NCI-H446 treated with DMSO at 0.1 percent for 48 hours (cell line): ENCODE measurements at places on chromosomes 7 and 10.

DNA sequence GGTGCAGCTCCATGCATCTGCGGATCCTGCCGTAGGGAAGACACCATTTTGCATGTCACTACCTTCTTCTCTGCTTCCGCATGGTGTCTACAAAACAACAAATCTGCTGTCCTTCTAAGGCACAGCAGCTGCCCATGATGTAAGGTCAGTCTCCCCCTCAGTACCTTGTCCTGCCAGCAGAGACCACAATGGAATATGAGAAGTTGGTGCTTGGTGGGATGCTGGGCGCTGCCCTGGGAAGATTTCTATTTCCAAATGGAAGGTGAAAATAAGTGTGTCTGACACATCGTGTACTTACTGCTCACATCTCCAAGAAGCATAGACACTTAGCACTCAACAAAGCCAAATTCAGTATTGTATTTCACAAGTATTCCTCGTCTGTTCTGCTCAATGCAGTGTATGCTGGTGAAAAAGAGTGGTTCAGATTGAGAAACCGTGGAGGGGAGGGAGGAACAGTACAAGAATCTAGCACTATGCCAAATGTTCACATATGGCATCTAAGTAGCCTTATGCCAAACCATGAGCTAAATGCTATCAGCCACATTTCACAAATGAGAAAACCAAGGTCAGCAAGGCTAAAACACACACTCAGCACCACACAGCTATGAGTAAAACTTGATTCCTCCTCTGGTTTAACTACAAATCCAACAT is 95.0 kb downstream of the GRB10 start:
- DNase-seq, result peak; percentile 69

- no peak for DNase-seq
These were observed 820.0 kb downstream of the XPNPEP1 start for GRCh38 chr10:109103278-109103677.

DNA sequence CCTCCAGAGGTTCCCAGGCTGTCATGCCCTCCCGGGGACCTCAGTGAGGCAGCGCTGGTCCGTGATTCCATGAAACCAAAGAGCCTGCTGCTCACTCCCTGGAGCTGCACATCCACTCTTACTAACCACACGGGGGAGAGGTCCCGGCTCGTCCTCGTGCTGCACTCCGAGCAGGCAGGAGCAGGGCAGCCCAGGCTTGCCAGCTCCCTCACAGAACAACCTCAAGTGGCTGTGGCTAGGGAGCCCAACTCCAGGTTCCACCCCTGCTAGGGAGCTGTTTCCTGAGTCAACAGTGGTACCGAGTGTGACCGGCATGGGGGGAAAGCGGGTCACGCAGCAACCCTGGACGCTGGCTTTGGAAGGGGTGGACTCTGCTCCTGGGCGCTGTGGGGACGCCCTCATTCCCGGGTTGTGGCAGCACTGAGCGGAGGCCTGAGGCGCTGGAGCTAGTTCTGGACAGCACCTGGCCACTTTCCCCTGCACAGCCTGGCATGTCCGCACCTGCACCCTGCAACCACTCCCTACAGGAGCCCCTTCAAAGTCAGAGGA is 27.9 kb upstream of the PPP2R2D start:
- no peak for DNase-seq

DNA sequence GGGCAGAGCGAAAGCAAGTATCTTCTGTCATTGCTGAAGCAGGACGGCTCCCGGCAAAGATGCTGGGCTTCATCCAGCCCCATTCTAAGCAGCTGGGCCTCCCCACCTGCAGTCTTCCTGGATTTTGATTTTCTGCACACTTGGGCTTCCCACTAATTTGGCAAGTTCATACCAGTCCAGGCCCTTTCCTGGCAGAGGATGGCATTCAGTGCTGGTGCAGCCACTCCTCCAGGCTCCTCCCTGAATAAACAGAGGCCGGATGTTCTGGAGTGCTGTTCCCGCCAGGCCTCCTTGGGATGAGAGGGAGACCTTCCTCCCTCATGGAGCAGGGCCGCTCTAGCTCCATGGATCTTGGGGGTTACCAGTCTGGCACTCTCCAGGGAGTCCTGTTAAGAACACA is 3.4 kb downstream of the BAG3 start:
- peak; percentile 71 for DNase-seq

DNA sequence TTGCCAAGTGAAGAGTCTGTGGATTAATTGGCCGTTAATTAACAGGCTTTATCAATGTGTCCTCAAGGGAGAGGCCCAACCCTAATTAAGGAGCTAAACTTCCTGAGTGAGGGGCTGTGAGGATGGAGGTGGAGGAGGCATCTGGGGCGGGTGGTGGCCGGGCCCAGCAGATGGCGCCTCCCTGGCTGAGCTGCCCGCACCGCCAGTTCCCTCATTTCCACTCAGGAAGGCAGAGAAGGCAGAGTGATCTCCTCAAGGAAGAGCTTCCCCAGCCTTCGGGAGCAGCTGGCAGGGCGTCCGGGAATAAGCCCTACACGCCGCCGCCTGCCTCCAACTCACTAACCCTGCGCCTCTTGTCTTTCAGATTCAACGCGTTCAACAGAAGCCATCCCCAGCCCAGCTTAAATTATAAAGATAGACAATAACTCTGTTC is 112.2 kb downstream of the CYTH3 start:
- no peak for DNase-seq

GRCh38 chr10:963655-964054 is 24.6 kb upstream of the GTPBP4 start:
- no peak for DNase-seq

- DNase-seq, result no peak
These were observed 70.3 kb upstream of the NANOS1 start for GRCh38 chr10:118958984-118959925.

DNA sequence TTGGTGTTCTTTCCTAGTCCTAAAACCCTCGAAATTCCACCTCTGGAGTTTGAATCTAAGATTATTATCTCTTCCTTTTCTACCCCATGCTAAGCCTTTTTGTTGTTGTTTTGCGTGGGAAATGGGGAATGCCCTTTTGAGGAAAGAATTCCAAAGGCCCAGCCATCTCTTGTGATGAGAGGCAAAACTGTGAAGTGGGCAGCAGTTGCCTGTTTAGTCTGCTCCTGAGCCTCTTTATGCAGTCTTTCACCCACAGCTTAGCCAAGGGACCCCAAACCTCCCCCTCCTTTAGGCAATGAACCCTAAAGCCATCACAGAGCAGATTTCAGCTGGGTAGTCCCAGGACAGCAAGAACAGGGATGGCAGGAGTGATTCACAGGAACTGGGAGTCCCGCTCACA is 95.5 kb downstream of the DNMBP start:
- no peak for DNase-seq

DNA sequence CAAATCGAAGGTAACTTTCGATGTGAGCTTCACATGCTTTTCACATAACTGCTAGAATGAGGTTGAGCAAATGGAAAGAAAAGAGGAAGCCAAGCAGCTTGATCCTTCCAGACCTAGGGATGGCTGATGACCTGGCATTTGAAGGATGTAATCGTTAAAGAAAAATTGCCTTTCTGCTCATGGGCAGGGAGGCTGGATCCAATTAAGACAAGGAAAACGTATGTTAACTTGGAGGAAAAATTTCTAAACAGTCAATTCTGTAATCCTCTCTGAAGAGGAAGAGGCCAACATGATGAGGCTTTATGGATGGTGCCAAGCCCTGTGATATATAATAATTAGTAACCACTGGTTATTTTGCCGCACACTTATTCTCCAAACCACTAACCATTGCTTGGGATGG is 12.5 kb downstream of the GRK5 start:
- DNase-seq, result no peak

- DNase-seq, result no peak
These were observed 160.9 kb upstream of the SMIM30 start for GRCh38 chr7:113279256-113279655.

DNA sequence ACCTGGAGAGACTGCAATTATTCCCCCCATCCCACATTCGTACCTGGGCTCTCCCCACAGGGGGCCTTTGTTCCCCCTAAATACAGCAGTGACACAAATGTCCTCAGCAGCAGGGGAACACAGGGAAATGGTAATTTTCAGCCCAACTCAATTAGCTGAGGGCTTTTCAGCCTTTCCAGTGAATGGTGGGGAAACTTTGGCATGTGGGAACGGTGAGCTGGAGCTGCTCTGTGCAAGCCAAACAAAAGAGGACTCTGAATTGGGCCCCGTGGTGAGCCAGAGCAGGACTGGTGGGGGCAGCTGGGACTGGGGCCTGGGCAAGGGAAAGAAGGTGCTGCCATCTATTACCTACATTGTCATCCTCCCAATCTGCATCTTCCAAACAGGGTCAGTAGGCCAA is 51.0 kb downstream of the FBXW4 start:
- no peak for DNase-seq

DNA sequence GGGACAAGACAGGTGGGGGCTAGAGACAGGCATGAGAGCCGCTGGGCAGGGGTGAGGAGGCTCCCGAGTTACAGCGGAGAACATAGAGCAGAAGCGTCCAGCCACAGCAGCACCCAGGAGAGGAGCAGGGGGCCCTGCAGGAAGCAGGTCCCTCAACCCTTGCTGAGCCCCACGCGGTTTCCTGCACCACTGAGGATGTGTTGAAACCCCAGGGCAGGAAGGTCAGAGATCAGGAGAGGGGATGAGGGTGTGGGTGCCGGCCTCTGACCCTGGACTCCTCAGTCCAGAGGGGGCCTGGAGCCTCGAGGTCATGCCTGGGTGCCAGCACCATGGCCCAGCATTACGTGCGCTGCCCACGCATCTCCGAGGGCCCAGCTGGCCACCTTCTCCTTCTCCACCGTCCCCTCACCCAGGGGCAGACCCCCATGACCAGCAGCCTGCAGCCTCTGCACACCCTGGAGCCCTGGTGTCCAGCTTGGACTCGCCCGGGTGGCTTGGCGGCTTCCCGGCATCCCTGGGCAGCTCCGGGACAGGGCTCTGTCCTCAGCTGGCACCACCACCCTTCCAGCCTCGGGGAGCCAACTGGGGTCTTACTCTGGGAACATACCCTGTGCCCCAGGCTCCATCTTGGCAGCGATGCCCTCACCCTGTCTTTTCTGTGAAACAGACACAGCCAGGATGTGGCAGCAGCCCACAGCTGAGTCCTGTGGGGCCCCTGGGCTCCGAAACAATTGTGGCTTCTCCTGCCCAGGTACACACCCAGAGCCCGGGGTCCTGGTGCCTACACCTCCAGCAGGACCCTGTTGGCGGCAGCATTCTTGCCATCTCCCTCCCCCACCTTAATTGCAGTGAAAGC is 52.0 kb downstream of the STK32C start:
- no peak for DNase-seq

GRCh38 chr7:6153646-6154541 is 118.5 kb downstream of the CYTH3 start:
- no peak for DNase-seq

DNA sequence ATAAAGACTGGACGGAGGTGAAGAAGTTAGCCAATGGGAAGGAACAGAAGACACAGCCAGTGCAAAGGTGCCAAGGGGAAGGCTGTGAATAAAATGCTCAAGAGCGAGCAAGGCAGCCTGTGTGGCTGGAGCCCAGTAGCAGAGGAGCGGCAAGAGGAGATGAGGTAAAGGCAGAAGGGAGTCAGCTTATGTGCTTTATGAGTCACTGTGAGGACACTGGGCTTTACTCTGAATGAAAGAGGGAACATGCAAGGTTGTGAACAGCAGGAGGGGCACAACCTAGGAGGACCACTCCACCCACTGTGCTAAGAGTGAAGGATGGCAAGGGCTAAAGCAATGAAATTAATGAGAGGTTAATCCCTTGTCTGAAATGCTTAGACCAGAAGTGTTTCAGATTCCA is 129.0 kb upstream of the ODAD2 start:
- DNase-seq, result no peak
